ENCODE measurements at places on chromosomes 3 and 15. TPM values are rescaled to one million over a fixed set of nuclear protein-coding genes. Genes with fewer than 3 reads are reported as not detected.

The MEX3B gene
- 6.4 TPM for total RNA-seq

The C3orf85 gene
- total RNA-seq, result not detected

The CHRNA7 gene
- total RNA-seq, result not detected

The PLCH1 gene
- total RNA-seq, result 14.2 TPM

The GP9 gene
- not detected for total RNA-seq

The AGBL1 gene
- not detected for total RNA-seq

The CPEB1 gene
- 7.1 TPM for total RNA-seq

The SLC22A13 gene
- total RNA-seq, result 0.43 TPM

The FBXO40 gene
- not detected for total RNA-seq

The ANKRD63 gene
- not detected for total RNA-seq

The SLC28A1 gene
- total RNA-seq, result not detected

The GCSAM gene
- total RNA-seq, result not detected

The SH2D7 gene
- not detected for total RNA-seq

The SNX33 gene
- 23.8 TPM for total RNA-seq

The CLDN1 gene
- 14.2 TPM for total RNA-seq

The CADM2 gene
- total RNA-seq, result 0.32 TPM

The CNBP gene
- 202 TPM for total RNA-seq

The SLC22A14 gene
- total RNA-seq, result 0.86 TPM

The LDHAL6B gene
- not detected for total RNA-seq

The TRIM71 gene
- total RNA-seq, result not detected

The CD86 gene
- total RNA-seq, result not detected

The MINAR1 gene
- total RNA-seq, result 2.3 TPM

The ZNF774 gene
- total RNA-seq, result 1.7 TPM

The SLC28A2 gene
- not detected for total RNA-seq

The CX3CR1 gene
- total RNA-seq, result not detected

The SLMAP gene
- 82.1 TPM for total RNA-seq

The EPHA3 gene
- total RNA-seq, result under 0.01 TPM

The ZFAND6 gene
- 78.6 TPM for total RNA-seq

The C2CD4A gene
- total RNA-seq, result not detected

The SPATA12 gene
- total RNA-seq, result not detected

The NMNAT3 gene
- 0.86 TPM for total RNA-seq

The MEIS2 gene
- total RNA-seq, result 73.0 TPM

The INSYN1 gene
- total RNA-seq, result under 0.01 TPM

The CHRD gene
- total RNA-seq, result 1.7 TPM

The KNG1 gene
- total RNA-seq, result not detected

The GCNT3 gene
- total RNA-seq, result under 0.01 TPM

The ZNF620 gene
- total RNA-seq, result 0.86 TPM

The GHSR gene
- not detected for total RNA-seq

The ERICH6 gene
- total RNA-seq, result 0.43 TPM

The MKRN3 gene
- 0.86 TPM for total RNA-seq

The TMEM212 gene
- total RNA-seq, result not detected
